ENCODE measurements at places on chromosomes 5 and 9.
A peak's percentile ranks its signal among the peaks of the same experiment; 100 is the strongest.

DNA sequence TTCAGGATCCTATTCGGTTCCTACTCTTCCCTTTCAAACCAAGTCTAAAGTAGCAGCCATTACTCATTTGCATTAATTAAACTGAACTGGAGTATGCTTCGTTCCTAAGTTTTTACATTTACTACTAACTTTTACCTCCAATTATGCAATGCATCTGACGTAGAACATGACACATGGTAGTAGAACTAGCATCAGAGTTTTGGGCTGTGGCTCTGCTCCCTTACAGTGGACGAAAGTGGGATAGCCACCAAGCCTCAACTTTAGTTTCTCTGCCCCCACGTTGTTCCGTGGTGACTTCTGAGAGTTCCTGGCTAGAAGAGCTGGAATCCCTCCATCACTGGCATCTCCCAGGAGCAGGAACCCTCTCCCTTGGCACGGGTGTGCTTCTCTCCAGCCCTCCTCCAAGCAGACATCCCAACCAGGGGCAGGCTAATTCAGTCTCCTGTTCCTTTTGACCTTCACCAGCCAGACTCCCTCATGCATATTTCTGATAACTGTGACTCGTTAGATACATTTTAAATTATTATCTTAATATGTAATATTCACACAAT lies 2.9 kb downstream of the IFNE start:
- DNase-seq: no peak

GRCh38 chr5:143052967-143053682 lies 282.9 kb downstream of the ARHGAP26 start:
- DNase-seq: no peak

GRCh38 chr5:154291917-154292316 lies 101.4 kb downstream of the GALNT10 start:
- DNase-seq: no peak

DNA sequence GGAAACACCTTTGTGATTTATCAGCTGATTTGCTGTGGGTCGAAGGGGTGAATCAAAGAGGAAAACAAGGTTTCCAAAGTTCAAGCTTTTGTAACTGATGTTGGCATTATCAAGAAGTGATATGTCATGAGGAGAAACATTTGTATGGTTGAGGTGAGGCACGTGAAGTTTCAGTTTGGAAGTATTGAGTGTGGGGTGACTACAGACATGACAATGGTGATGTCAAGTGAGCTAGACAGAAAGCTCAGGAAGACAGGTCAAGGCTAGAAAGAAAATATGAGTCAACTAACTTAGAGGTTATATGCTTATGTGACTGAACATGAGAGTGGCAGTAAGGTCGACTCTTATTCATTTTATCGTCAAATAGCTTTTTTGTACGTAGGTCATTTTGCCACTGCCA lies 99.1 kb downstream of the RAB3C start:
- DNase-seq: no peak

DNA sequence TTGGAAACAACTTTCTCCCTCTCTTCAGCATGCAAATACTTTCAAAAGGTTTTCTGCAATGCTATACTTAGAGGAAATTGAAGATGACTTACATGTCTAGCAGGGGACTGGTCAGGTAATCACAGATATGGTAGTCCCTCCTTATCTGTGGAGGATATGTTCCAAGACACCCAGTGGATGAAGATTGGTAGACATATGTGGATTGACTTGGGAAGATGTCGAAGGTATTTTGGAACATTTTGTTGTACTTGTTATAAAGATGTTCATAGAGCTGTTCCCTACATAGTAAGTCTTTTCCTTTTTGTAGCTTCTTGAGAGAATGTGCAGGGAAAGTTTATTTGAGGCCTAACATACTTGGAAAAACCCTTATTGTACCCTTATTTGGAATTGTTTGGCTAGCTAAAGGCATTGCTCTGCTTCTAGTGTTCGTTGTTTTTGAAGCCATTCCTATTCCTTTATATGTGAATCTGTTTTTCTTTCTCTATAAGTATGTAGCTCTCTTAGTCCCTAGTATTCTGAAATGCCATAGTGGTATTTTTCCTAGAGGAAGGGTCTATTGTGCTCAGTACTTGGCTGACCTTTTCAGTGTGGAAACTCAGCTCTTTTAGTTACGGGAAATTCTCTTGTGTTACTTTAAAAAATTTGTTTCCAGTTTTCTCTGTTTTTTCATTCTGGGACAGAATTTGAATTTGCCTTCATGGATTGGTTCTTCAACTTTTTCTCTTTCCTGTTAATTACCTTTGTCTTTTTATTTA lies 25.7 kb downstream of the GPR151 start:
- DNase-seq: no peak

DNA sequence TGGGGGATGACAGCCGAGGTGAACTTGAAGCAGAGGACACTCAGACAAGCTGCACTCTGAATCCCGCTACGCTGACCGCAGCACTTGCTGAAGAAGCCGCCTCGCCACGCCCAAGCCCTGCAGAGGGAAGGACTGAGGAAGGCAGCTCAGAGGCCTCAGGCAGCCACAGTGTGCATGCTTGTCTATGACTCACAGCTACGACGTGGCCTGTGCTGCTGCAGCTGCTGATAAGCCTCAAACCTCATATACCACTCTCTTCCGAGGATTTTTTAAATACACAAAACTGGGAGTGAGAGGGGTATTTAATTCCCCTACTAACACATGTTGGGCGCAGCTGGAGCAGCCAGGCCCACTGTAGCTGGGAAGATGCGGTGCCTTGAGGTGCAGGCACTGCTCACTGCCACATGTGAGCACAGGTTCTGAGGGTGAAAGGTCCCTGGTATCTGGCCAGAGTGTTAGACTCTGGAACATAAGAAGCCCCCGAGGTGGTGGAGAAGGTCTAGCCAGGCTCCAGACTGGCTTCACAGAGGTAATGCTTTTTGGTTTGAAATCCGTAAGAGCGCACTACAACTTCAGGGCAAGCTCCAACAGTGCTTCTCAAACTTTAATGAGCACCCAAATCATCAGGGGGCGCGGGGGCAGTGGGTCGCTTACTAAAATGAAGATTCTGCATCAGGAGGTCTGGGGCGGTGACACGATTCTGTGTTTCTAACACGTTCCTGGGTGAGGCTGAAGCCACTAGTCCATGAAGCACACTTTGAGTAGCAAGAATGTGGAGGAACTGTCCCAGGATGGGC lies 196.8 kb downstream of the AUH start:
- peak; percentile 86 for DNase-seq

DNA sequence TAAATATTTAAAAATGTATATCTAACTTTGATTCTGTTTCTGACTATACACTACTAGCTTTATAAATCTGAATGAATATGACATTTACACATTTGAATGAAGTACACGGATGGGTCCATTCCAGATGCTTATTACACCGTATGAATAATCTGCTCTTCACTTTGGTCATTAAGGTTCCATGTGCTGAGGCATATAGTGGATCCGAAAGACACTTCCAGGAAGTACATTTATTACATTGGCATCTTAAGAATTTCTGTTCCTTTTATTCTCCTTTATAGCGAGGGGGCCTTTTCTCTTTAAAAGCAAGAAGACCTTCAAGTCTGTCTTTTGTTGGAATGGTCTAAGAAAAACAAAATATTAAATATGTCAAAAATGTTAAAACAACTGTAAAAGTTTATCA lies 147.6 kb downstream of the AUH start:
- DNase-seq: no peak

- no peak for DNase-seq
Observed at GRCh38 chr5:80282054-80282453, 26.2 kb upstream of the SERINC5 start.

GRCh38 chr5:116733991-116734975 lies 159.7 kb upstream of the SEMA6A start:
- DNase-seq: no peak

- DNase-seq: no peak
Observed at GRCh38 chr5:168006456-168007130, 284.9 kb upstream of the WWC1 start.

DNA sequence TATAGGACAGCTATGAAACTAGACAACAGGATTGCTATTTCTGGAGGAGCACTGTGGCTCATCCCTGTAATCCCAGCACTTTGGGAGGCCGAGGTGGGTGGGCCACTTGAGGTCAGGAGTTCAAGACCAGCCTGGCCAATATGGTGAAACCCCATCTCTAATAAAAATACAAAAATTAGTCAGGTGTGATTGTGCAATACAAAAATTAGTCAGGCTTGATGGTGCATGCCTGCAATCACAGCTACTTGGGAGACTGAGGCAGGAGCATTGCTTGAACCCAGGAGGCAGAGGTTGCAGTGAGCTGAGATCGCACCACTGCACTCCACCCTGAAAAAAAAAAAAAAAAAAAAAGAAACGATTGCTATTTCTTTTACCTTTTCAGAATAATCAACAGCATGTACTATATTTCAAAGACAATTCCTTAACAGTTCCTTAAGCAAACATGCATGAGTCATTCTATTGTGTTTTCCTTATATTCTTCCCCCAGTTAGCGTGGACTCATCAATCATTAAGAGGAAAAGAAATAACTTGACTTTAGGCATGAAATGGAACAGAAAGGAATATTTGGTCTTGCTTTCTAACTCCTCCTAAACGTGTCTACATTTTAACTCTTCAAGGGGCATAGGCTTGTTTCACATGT lies 162.6 kb downstream of the TAF11L14 start:
- no peak for DNase-seq

DNA sequence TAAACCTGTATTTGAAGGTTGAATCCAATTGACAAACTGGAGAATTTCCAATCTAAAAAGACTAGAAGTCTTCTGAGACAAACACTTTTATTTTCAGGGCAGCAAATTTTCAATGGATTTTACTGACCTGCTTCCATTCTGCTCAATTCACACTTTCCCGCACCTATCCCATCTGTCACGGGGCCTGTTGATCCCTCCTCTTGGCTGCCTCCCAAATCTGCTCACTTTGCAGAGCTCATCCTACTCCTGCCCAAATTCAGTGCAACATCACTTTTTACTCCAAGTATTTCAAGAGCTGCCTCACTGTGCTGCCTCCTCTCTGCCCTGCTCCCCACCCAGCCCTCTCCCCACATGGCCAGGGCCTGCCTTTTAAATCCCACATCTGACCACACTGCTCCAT lies 35.1 kb downstream of the GOLM1 start:
- no peak for DNase-seq

DNA sequence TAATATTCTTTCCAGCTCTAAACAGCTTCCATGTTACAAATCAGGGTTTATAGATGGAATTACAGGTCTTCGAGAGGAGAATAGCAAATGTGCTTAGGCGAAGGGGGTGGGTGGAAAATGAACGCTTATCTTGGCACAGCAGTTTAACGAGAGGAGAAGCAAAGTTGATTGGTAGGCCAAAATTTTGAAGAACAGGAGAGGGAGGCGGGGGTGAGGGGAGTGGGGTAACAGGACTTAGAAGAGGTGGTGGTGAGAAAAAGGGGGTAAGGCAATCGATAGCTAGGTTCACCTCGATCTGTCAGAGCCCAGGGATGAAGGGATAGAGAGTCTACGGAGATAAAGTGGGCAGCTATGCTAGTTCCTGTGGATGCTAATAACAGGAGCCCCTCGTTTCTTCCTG lies 764 bp downstream of the ANKRA2 start:
- DNase-seq: no peak

GRCh38 chr9:29217966-29218365 lies 1644.7 kb upstream of the C9orf72 start:
- no peak for DNase-seq

GRCh38 chr9:81417299-81417675 lies 272.1 kb downstream of the TLE1 start:
- DNase-seq: no peak

DNA sequence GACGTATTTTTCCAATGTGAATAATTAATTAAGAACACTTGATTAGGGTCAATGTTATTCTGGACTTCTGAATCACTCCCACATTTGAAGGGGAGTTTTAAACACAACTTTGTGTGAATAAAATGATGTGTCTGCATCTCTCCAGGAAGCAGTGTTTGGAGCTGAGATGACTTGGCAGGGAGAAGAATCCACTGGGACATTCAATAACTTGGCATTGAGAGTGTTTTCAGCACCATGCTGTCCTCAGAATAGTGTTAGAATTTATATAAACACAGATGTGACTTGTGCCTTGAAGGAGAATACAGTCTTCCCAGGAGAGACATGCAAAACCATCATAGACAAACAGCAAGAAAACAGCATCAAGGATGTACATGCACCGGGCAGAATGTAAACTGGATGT lies 32.7 kb upstream of the KCNMB1 start:
- DNase-seq: no peak

DNA sequence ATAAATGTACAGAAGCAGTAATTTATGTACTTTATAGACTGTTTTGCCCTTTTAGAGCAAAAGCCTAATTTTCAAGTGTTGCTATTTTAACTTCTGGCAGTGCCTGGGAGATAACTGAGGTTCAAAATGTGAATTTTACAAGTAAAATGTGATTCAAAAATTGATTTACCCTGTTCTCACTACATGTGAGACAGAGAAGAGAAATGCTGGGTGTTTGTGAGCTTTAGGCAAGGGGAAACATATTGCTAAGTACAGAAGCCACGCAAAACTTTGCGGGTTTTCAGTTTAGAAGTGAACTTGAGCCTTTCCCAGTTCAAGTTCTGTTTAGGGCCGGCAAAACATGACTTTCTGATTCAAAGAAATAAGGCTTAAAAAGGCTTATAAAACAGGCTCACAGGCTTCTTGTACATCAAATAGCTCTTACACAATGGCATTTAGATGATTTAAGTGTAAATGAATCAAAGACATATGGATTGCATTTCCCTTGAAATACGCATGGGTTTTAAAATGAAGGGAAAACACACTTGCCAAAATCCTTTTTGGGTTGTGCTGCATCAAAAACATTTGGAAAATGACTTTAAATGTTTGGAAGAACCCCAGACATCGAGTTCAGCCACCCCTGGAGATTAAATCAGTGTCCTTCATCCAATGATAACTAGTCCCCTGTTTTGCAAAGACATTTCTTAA lies 370.8 kb upstream of the MEF2C start:
- DNase-seq: no peak

DNA sequence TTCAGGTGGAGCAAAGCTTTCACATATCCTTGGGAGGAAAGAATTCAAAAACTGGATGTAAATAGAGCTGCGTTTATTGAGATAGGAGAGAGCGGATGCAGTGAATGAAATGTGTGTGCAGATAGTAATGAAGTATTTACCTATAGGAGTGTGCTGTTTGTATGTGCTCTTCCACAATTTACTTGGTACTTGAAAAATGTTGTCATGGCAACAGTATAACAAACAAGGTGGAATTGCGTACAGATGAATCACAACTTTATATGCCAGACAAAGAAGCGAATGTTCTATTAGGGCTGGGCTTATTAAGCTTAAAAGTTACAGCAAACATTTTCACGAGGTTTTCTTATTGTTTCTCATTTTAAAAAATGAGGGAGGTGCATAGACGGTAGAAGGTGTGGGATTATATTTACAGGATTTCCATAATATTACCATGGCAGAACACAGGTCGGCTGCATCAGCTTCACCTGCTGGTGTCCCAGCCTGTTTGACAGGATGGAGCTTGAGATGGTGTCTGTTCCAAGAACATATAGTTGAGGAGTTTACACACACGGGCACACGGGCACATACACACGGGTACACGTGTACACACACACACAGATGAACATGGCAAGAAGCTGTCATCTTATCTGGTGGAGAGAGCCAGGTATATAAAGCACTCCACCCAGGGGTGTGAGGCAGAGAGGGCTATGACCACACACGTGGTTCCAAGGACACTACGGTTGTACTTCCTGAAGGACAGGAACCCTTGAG lies 155.7 kb downstream of the RMI1 start:
- no peak for DNase-seq

Data from activated CD8-positive, alpha-beta memory T cell treated with anti-CD3 and anti-CD28 coated beads for 24 hours (primary cell).